ENCODE measurements at places on chromosomes 11 and 22.
A peak's percentile ranks its signal among the peaks of the same experiment; 100 is the strongest.

DNA sequence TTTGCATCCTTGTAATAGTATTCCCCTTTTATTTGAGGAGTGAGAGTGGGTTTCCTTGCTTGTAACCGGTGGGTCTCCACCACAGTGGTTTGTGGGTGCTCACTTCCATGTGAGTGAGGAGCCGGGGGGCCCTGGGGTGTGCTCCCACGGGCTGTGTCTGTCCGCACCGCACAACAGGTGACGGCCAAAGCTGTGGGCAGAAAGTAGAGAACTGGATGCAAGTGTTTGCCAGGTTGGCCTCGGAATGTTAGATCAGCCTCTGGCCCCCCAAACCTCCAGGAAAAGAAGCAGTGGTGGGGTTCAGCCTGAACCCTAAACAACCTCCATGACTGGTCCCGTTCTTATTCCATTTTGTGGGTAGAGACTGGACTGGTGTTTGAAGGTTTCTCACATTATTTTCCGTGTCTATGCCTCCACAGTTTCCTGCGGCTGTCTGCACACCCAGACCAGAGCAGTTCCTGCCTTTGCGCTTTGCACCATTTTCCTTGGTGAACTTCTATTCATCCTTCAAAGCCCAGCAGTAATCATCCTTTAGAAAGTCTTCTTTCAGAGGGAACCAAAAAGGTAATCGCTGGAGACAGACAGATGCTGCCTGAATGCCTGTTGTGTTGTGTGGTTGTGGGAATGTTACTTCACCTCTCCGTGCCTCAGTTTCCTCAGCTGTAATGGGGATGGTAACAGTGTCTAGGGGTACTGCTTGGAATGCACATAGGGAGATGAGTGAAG is 77.2 kb downstream of the MYEOV start:
- DNase-seq = peak; percentile 16

GRCh38 chr11:14809466-14809865 is 82.6 kb downstream of the CYP2R1 start:
- DNase-seq = no peak

DNA sequence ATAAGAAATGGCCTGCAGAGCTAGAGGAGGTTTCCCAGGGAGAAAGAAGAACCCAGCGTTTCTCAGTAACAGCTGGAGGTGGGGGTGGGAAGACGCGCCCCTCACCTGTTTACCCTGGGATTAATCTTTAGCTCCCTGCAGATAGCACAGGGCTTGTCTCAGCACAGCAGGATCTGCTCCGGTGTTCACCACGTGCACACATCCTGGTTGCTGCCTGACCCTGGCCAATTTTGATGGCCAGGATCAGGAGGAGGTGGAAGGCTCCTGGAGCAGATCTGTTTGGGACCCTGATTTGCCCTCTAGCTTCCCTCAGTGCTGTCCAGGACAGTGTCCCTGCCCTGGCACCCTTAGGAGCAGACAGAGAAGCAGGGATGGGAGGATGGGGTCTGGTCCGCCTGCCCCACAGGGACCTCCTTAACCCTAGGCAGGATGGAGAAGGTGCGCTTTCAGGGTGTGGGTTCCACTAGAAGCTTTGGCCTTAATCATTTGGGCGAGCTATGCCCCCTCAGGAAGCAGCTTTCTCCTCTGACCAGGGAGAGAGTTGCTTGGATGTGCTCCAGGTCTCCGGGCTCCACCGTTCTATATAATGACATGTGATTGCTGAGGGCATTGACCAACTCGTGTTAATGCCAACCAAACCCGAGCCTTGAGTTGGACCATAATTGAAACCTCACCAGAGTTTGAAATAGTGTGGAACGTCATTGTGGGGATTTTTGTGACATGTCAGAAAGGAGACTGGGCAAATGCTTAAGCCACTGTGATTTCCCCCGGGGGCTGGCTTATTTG is 19.3 kb downstream of the UPB1 start:
- no peak for DNase-seq

GRCh38 chr11:71913756-71914526 is 14.5 kb downstream of the XNDC1N start:
- no peak for DNase-seq

- DNase-seq = no peak
Measured at GRCh38 chr11:83448686-83449085, 162.5 kb upstream of the CCDC90B start.

GRCh38 chr11:64718084-64718779 is 4.8 kb downstream of the NRXN2 start:
- no peak for DNase-seq

- no peak for DNase-seq
Measured at GRCh38 chr11:15113381-15113780, 1.3 kb upstream of the INSC start.

DNA sequence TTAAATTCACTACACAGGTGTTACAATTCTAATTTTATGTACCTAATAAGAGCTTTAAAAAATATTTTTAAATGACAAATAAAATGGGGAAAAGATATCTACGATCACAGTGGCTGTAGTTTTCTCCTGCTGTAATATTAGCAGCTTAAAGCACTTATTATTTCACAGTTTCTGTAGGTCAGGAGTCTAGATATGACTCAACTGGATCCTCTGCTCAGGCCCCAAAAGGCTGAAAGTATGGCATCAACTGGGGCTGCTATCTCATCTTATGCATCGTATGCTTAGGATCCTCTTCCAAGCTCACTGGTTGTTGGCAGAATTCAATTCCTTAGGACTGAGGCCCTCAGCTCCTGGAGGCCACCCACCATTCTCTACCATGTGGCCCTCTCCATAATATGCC is 12.8 kb downstream of the FBXO3 start:
- DNase-seq = no peak

DNA sequence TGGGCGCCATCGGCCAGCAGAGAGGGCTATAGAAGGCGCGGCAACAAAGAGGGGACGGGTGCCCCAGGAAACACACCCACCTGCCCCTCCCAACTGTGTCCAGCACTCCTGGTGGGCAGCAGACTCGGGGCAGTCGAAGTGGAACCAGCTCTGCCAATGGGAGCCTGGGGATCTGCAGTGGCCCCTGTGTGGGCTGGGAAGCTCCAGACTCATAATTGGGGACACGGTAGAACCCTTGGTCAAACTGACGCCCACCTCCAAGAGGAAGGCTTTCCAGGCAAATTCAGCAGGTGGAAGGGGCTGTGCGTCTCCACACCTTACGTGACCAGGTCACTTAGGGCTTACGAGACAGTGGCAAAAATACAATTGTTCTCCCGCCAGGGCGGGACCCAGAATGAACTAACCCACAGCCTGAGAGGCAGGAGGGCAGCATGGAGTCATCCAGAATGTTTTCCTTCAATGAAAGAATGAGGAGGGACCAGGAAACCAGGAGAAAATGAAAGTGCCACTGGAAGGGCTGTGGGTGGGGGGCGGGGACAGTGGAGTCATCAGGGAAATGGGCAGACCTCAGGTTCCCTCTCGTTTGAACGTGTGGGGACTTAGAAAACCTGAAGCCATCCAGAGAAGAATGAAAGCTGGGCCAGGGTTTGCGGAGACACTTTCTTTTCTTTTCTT is 53.2 kb upstream of the SHANK2 start:
- DNase-seq = peak; percentile 18

- DNase-seq = no peak
Measured at GRCh38 chr11:130295657-130296056, 19.1 kb downstream of the ZBTB44 start.

DNA sequence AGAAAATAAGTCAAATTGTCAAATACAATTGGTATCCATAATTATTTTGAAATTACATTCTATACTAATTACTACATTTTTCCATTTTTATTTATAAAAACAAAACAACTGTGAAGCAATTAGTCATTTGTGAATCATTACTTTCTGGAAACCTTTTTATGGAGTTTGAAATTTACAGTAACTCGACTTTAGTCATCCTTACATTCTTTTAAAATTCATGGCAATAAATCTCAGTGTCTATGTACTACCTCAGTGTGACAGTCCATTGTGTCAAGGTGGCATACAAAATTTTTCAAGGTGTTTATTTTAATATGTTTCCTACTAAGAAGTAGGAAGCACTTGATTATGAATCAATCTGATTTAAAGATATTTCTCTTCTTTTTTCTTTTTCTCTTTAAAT is 1949.4 kb upstream of the RAG2 start:
- no peak for DNase-seq

GRCh38 chr11:45288339-45288738 is 2.2 kb upstream of the SYT13 start:
- peak; percentile 34 for DNase-seq

DNA sequence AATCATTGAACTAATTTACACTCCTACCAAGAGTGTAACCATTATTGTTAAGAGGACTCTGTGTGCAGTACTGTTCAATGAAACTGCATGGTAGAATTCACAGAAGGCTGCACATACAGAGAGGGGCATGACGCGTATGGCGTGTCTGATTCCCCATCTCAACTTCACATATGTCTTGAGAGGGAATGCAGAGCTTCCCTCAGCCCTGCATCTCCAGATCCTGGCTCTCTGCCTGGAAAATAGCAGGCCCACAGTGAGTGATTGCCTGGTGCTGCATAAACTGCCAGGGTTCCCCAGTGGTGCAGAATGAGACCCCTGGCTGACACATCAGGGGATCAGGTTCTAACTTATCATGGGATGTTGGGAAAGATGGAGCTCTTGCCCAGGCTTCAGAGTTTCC is 260.2 kb upstream of the ISX start:
- DNase-seq = no peak

DNA sequence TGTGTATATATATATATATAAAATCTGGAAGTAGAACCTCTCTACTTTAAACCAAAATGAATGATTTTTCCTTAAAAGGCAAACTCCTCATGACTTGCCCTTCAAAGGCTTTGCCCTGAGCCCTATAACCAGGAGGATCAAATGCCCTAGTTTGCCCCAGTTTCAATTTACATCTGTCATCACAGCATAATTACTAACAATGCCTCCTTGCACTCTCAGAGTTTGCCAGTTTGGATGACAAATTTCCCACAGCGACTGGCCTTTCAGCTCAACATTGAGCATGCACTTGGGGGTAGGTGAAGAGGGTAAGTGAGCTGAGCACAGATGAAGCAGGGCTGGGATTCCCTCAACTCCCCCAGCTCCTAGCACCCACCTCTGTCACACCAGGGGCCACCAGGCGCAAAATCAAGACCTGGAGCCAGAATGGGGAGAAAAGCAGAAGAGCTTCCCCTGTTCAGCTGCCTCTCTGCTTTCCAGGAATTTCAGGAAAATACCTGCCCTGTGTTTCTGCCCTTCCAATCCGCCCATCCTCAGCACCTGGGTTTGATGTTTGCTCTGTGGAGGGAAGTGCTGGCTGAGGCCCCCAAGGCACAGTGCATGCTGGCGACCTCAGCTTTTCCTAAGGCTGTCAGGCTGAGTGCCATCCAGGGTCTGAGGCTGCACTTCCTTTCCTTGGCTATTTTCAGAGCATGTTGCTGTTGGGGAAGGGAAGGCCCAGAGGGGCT is 67.5 kb downstream of the ADAMTS15 start:
- DNase-seq = no peak

- no peak for DNase-seq
Measured at GRCh38 chr11:128628325-128628673, 40.9 kb upstream of the ETS1 start.

DNA sequence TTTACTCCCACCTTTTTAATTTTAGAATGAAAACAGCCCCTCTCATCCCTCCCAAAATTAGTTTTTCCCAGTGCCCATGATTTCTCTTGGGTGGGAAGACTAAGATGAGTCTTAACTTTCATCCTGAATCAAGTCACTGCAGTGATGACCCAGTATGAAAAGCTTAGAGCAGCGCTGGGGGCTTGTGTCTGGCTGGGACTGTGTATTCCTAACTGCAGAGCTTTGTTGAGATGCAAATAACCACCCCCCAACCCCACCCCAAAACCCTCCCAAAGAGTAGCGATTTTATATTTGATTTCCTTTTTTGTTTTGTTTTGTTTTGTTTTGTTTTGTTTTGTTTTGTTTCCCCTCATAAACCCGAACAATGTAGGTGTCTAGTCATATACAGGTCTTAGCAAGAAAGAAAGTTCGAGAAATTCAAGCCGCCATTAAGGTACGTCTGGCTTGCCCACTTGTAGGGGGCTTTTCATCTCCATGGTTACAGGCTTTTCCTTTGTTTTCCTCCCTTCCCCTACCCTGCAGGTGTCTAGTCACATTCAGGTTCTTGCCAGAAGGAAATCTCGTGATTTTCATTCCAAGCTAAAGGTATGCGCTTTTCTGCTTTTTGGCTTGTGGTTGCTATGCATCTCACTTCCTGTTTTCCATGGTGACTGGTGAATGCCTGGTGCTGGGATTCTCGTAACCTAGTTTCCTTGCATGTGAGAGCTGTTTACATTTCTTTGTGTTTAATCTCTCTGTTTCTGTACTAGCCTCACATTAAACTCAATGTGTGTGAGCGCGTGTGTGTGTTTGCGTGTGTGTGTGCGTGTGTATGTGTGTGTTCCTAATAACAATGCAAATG is 144.6 kb upstream of the RASSF10 start:
- DNase-seq = no peak

DNA sequence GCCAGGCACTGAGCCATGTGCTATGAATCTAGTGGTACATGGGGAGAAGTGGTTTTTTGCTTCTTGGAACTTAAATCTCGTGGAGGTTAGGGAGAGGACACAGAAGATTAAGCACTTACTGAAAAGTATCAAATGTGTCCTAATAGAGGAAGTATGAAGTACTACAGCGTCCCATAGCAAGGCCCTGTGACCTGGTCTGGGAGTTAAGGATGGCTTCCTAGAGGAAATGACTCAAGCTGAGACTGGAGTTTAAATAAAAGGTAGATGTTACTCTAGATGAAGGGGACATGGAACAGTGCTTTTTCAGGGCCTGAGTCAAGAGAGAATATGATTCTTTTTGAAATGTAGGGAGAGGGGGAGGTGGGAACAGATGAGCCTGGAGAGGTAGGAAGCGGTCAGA is 202.9 kb downstream of the GRIK4 start:
- DNase-seq = no peak

- DNase-seq = no peak
Measured at GRCh38 chr22:19114984-19115552, 7.1 kb downstream of the DGCR2 start.

- no peak for DNase-seq
Measured at GRCh38 chr11:68340784-68341556, 28.6 kb downstream of the LRP5 start.

GRCh38 chr11:532527-532985 is 2.8 kb downstream of the HRAS start:
- no peak for DNase-seq

DNA sequence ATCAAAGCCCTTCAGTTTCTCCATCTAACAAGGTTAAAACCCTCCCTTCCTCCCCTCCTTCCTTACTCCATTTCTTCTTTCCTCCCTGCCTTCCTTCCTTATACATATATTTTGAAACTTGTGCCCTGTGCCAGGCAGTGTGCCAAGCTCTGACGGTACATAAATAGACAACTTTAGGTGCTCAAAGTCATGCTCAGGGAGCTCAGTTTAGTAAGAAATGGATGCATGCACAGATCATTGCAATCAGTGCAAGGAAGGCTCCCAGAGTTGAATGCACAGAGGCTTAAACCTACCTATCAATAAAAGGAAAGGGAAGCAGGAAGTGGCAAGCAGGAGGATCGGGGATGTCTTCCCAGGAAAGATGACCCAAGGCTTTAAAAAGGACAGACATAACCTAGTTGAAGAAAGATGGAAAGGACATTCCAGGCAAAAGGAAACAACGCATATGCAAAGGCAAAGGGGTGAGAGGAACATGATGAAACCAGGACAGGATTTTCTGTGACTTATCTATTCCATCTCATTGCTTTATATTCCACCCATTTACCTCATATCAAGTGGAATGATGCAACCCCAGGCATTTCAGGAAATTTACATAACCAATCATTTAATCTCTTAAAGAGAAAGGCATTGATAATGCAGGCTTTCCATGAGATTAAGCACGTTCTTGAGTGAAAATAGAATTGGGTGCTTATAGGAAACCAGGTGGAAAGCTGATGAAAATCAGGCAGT is 13.2 kb downstream of the FZD4 start:
- no peak for DNase-seq
